ENCODE measurements at places on chromosomes 11 and 22.

DNA sequence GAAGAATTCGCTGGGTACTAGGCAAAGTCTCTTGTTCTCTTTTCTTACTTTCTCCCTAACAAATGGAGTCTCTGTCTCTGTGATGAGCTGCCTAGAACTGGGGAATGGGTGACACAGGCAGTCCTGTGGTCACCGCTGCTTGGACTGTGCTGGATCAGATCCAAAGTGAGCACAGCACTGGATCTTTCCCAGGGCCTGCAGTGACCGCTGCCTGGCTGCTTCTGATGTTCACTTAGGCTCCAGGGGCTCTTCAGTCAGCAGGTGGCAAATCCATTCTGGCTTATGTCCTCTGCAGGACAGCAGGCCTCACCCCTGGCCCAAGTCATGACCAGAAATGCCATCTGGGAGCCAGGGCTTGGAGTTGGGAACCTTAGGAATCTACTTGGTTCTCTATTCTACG lies 61.5 kb downstream of the EXT2 start:
- DNase-seq: no peak

GRCh38 chr11:31757260-31757835 lies 53.8 kb downstream of the PAX6 start:
- no peak for DNase-seq

- no peak for DNase-seq
Observed at GRCh38 chr11:10407749-10408685, 47.0 kb upstream of the AMPD3 start.

GRCh38 chr11:119709638-119710346 lies 19.2 kb downstream of the NECTIN1 start:
- DNase-seq: no peak

GRCh38 chr11:59158206-59159068 lies 13.5 kb upstream of the DTX4 start:
- no peak for DNase-seq

DNA sequence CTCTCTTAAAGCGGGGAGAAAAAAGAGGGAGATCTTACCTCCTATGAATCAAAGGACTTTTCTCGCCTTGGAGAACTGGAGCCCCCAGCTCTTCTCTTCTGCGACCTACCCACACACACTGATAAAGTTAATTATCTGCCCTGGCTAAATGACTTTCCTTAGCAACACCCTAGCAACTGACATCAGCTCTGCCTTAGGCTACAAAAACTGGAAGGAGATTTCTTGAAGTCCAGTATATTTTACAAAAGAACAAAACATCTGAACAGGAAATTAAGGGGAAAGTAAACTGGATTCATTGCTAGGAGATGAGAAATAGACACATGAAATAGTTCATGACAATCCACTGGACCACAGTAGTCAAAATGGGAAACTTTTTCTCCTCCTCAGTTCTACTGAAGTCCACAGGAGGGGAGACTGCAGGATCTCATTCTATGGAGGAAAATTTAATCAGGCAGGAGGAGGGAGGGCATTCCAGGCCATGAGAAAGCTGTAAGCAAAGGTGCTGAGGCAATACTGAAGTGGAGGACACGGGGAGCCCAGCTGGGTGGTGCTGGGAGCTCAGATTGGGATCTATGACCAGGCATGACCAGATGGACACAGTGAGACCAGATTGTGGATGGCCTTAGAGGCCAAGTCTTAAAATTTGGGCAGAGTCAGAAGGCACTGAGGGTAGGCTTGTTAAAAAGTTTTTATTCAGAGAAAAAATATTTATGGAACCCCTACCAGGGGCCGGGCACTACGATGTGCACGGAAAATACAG lies 3.7 kb upstream of the SPON1 start:
- no peak for DNase-seq

GRCh38 chr22:29580200-29580810 lies 608 bp downstream of the NIPSNAP1 start:
- DNase-seq: no peak

All from activated T-helper 1 cell treated with anti-CD3 and anti-CD28 coated beads, Interleukin-2, amount 50 U/mL, for 16 hours (primary cell).